ENCODE measurements at places on chromosomes 6 and 20. TPM values are rescaled to one million over a fixed set of nuclear protein-coding genes. Genes with fewer than 3 reads are reported as not detected.

The ERVFRD-1 gene
- total RNA-seq, result not detected

The MATN4 gene
- 0.10 TPM for total RNA-seq

The TRIM10 gene
- not detected for total RNA-seq

The KHDC1L gene
- total RNA-seq, result 0.21 TPM

The MUC22 gene
- not detected for total RNA-seq

The RPS6KA2 gene
- total RNA-seq, result 8.3 TPM

The TREML1 gene
- 0.34 TPM for total RNA-seq

The GDAP1L1 gene
- not detected for total RNA-seq

The SLC44A4 gene
- total RNA-seq, result 0.25 TPM

The ALDH8A1 gene
- 0.04 TPM for total RNA-seq

The RNF182 gene
- total RNA-seq, result 0.85 TPM

The VNN1 gene
- total RNA-seq, result 0.54 TPM

The PI16 gene
- not detected for total RNA-seq

The OR10C1 gene
- total RNA-seq, result not detected

The FAM184A gene
- total RNA-seq, result 0.17 TPM

The CARMIL1 gene
- total RNA-seq, result 25.2 TPM

The DEFB132 gene
- total RNA-seq, result not detected

The TBP gene
- total RNA-seq, result 16.2 TPM

The TUBB1 gene
- total RNA-seq, result not detected

The BPIFA2 gene
- total RNA-seq, result not detected

The TMEM200A gene
- total RNA-seq, result 51.2 TPM

The TSPO2 gene
- total RNA-seq, result not detected

The E2F1 gene
- 16.5 TPM for total RNA-seq

The GNAS-AS1 gene
- total RNA-seq, result 0.63 TPM

The FUT9 gene
- not detected for total RNA-seq

The HDGFL1 gene
- total RNA-seq, result not detected

The SYNJ2 gene
- 15.7 TPM for total RNA-seq

The RBPJL gene
- total RNA-seq, result not detected

The ASCC3 gene
- total RNA-seq, result 64.6 TPM

The NFATC2 gene
- under 0.01 TPM for total RNA-seq

The MDFI gene
- 150 TPM for total RNA-seq

The DEFB125 gene
- total RNA-seq, result not detected

The PGC gene
- not detected for total RNA-seq

The KIF6 gene
- 0.14 TPM for total RNA-seq

The HLA-DRB5 gene
- not detected for total RNA-seq

The PDE7B gene
- total RNA-seq, result not detected

The FERMT1 gene
- total RNA-seq, result 276 TPM

The PRR18 gene
- total RNA-seq, result not detected

The NKAPL gene
- total RNA-seq, result 1.7 TPM

The RCAN2 gene
- not detected for total RNA-seq

The PROKR2 gene
- total RNA-seq, result not detected

The SLC35B3 gene
- 15.4 TPM for total RNA-seq

The CDH4 gene
- total RNA-seq, result 11.2 TPM

The ANGPT4 gene
- total RNA-seq, result not detected

The CBFA2T2 gene
- 7.0 TPM for total RNA-seq

The PRSS16 gene
- total RNA-seq, result 3.8 TPM

The ZNF165 gene
- total RNA-seq, result 5.3 TPM

The ZSCAN16 gene
- total RNA-seq, result 1.3 TPM

The ZNF292 gene
- 8.9 TPM for total RNA-seq

The CDSN gene
- 0.88 TPM for total RNA-seq

The SLC17A4 gene
- total RNA-seq, result not detected

The B3GALT4 gene
- 1.1 TPM for total RNA-seq

The ZCCHC3 gene
- total RNA-seq, result 6.2 TPM

The C20orf202 gene
- total RNA-seq, result not detected
